ENCODE measurements at places on chromosomes 3 and 15.
A peak's percentile ranks its signal among the peaks of the same experiment; 100 is the strongest.

GRCh38 chr3:117630885-117631284 lies 921.3 kb downstream of the TUSC7 start:
- DNase-seq: no peak

DNA sequence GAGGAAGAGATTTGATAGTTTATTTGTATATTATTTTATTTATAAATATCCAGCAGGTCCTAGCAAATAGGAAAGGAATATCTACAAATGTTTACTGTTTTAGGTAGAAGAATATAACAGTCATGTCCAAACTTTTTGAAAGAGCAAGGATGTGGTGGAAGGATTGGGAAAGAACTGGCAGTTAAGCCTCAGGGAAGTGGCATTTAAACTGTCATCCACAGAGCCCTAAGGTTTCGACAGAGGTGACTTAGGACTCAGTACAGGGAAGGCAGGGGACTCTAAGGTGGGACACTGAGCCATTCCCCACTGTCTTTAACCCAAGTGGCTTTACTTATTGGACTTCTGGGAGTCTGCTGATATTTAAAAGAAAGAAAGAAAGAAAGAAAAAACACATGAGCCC lies 11.8 kb upstream of the TMEM87A start:
- DNase-seq: no peak

GRCh38 chr3:129602730-129603560 lies 3.5 kb downstream of the PLXND1 start:
- no peak for DNase-seq

GRCh38 chr3:40615918-40616819 lies 91.4 kb downstream of the ZNF621 start:
- no peak for DNase-seq

- DNase-seq: no peak
Observed at GRCh38 chr3:30520699-30521098, 85.7 kb upstream of the TGFBR2 start.

DNA sequence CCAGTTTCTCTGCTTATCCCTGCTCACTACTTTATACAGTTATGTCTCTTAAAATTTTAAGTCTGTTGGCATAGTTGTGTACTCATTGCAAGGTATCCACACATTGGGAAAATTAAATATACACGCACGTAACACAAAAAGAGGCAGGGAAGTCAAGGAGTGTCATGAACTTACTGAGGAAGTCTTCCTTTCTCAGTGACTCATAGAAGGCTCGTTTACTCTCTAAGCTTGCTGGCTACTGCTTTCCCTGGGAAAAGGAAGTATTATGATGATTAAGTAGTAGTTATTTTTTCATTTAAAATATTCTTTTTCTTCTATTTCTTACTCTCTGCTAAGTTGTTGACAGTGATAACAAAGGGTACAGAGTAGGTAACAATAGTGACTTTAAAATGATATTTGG lies 287.3 kb downstream of the UBE2E2 start:
- DNase-seq: no peak

DNA sequence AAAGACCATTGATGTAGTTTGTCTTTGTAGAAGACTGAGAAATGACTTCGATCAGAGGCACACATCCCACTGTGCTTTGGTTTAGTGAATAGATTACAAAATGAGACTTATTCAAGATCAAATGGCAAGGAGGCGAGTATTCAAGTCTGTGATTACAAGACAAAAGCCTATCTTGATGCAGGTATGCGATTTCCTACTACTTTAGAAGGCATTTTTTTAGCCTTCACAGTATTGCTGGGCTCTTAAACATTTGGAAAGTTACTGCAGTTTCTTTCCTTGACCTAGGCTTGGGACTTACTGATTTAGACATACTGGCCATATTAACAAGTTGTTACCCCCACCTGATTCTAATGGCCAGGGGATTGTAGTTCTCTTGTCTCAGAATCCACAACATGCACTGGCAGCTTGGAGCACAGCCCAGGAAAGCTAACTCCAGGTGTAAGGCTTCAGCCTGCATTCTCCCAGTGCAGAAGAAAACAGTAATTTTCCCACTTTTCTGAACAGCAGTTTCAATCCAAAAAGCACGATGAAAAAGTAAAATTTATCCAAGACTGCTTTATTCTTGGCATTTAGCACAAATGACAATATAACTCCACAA lies 311.6 kb downstream of the EPHA6 start:
- no peak for DNase-seq

DNA sequence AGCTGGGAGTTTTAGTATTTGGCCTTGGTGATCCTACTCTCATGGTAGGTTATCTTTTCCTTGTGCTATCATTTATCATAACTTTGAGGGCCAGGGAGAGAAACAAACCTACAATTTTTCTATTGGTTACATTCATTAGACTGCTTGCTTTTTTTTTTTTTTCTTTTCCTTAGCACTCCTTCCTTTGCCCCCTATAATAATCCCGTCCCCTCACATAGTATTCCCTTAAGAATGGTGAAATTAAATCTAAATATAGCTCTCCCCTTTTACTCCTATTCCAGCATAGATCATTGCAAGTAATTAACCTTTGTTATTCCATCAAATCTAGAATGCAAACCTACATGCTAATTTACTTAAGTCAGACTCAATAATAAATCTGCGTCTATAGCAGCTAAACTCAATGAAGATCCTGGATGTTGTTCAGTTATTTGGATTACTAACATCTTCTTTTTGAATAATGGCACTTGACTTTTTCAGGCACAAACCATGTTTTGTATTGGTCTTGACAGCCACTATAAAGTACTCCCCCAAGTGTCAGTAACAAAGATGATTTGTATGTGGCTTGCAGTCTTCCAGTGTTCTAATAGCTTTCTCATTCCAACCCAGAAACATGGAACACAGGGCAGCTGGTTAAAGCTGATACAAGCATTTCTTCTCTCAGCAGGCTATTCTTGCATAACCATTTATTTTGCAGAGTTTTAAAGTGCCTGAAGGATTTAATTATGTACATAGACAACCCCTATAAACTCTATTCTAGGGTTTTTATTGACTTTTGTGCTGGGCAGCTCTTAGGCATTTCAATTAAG lies 420.6 kb downstream of the MECOM start:
- no peak for DNase-seq

DNA sequence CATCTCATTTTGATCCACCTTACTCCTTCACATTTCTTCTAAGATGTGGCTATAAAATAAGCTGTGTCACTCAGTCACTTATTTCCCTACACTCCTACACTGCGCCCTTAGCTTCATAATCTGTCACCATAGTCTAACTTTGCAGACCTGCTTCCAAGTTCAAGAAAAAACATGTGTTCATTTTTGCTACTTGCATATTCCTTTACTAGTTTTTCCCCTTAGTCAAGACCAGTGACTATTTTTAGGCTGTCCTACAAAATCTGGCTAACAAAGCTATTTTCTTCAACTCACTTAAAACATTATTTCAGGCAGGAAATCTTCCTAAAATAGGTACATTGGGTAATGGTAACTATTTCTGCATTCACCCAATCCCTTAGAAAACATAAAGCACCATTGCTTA lies 272.5 kb downstream of the TBC1D5 start:
- DNase-seq: no peak

- DNase-seq: peak; percentile 41
Observed at GRCh38 chr3:126982126-126982470, 817 bp upstream of the PLXNA1 start.

DNA sequence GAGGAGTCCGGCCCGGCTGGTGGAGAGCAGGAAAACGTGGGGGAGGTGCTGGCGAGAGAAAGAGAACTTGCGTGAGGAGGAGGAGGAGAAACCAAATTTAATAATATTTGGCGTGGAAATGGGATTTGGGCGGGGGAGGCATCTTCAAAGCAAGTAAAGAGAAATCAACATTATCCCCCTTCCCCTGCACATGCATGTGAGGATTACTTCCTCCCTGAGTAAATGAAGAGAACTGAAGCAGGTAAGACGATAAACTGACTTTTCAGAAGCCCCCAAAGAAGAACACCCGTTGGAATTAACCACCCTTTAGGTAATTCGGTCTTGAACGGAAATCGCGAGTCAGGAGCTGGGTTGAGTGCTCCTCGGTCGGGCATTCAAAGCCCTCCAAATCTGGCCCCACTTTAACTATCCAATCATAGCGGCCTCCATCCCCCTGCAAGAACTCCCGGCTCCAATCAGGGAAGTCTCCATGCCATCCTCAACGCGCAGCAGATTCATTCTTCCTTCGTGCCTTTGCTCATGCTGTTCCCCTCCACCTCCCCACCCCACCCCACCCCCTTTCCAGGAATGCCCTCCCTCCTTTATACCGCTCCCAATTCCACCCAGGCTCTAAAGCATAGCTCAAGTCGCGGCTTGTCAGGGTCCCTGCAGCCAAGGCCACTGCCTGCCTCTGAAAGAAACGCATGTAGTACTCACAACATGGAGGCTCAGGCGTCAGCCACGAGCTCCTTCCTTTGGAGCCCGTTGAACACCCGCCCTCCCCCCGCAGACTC lies 545 bp upstream of the RFX7 start:
- DNase-seq: peak; percentile 67

DNA sequence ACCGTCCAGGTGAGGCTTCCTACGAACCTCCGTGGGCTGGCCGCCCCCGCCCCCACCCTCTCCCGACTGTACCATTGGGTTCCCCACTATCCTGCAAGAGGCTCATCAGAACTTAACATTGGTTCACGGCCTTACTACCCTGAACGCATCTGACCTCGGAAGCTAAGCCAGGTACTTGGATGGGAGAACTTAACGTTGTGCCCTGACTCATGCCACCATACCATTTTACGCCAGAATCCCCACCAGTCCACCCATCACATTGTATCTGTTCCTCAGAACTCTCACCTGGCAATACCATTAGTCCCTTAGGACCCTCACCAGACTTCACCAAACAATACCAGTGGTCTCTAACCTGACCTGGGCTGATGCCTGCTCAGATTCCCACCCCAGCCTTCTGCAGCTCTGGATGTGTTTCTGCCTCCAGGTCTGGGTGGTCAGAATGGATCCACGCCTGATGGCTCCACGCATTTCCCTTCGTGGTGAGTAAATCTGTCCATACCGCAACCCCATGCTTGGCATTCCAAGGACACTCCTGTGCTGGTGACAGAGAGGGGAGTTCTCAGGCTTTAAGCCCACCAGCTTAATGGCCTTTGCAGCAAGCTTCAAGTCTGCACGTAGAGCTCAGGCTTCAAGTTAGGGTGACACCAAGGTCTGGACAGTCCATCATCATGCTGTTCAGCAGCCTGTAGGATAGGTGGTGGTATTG lies 562 bp downstream of the TCTA start:
- DNase-seq: no peak

GRCh38 chr15:92864127-92864814 lies 35.9 kb upstream of the CHD2 start:
- no peak for DNase-seq

- no peak for DNase-seq
Observed at GRCh38 chr3:46576879-46577278, 10.8 kb upstream of the LRRC2 start.

- DNase-seq: peak; percentile 30
Observed at GRCh38 chr3:13301286-13301987, 118.7 kb downstream of the NUP210 start.

- DNase-seq: no peak
Observed at GRCh38 chr3:47007001-47007400, 27.5 kb downstream of the NBEAL2 start.
